ENCODE measurements at places on chromosomes 11 and 22.

DNA sequence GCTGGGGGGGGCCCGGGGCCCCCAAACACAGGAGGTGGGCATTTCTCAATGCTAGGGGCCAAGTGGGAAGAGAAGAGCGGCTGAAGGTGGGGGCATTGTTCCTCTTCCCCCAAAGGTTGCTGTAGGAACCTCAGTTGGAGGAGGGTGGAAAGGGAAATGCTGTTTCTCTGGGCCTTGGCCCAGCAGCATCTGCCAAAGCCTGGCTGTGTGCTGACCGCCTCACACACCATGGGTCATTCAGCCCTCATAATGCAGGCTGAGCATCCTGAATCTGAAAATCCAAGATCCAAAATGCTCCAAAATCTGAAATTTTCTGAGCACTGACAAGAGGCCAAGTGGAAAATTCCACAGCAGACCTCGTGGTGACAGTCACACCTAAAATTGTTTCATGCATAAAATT is 49.0 kb upstream of the BID start:
- DNase-seq, result no peak

- DNase-seq, result no peak
Observed at GRCh38 chr11:3107608-3108182, 50.5 kb upstream of the CARS1 start.

DNA sequence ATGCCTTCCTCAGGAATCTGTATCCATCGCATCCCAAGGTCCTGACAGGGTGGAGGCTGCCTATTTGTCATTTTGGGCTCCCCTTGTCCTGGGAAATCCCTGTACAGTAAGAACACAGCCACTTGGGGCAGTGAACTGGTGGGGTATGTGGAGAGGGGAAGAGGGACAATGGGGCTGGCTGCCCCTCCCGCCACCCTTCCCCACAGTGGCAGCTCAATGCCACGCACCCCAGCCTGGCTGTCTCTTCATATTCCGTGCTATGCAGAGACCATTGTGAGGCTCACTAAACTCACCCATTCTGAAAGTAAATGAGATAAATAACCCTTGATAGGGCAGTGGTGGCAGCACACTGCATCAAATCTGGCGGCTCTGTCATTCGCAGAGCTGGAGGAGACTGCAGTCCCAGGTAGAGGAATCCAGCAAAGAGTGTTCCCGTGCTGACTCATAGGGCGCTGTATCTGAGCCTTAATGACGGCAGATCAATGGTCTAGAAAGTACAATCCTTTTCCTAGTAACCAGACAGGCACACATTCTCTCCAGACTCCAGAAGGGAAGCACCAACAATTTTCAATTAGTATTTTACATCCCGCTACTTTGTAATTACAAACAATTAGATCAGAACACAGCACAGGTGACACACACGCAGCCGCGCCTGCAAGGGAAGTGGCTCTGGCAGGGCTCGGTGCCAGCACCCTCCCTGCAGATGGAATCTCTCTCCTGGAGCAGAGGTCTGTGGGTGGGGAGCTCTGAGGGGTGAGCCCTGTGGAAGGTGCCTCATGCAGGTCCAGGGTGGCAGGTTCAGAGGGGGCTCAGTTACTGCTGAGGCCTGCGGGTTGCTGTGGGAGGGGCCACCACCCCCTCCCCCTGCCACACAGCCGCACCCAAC is 167.9 kb upstream of the B3GAT1 start:
- DNase-seq, result no peak

GRCh38 chr11:96103102-96103501 is 179.2 kb upstream of the MTMR2 start:
- DNase-seq, result no peak

- no peak for DNase-seq
Observed at GRCh38 chr22:26109686-26110315, 59.5 kb upstream of the SEZ6L start.

DNA sequence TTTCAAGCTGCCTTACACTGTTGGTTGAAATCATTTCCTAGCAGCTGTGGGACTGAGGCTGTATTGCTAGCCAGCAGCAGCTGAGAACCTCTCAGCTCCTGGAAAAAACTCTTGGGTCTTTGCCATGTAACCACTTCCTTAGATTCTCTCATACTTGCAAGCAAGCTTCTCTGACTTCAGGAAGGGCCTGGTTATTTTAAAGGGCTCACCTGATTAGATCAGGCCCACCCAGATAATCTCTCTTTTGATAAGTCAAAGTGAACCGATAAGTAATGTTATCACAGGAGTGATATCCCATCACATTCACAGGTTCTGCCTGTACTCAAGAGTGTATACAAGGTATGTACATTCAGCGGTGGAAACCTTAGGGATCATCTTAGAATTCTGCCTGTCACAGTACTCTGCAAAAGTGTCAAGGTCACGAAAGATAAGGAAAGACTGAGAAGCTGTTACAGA is 7.4 kb upstream of the CLPB start:
- DNase-seq, result no peak

GRCh38 chr11:10881892-10882291 is 24.0 kb upstream of the ZBED5 start:
- no peak for DNase-seq

GRCh38 chr11:46348566-46349401 is 1.5 kb downstream of the DGKZ start:
- DNase-seq, result no peak

DNA sequence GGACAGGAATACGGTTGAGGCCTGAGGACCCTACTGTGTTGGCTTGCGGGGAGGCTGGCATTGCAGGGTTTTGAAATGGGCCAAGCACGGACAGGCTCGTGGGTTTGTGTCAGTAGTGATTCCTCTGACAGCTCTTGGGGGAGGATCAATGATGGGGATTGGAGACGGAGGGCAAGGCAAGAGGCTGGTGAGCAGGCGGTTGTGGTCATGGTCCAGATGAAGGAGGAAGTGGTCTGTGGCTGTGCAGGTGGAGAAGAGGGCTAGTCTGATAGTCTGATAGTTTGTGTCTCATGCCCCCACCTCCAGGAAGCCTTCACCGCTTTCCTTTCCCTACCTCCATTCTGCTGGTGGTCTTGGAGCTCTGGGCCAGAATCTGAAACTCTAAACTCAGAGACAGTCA is 3.0 kb downstream of the MAFF start:
- no peak for DNase-seq

DNA sequence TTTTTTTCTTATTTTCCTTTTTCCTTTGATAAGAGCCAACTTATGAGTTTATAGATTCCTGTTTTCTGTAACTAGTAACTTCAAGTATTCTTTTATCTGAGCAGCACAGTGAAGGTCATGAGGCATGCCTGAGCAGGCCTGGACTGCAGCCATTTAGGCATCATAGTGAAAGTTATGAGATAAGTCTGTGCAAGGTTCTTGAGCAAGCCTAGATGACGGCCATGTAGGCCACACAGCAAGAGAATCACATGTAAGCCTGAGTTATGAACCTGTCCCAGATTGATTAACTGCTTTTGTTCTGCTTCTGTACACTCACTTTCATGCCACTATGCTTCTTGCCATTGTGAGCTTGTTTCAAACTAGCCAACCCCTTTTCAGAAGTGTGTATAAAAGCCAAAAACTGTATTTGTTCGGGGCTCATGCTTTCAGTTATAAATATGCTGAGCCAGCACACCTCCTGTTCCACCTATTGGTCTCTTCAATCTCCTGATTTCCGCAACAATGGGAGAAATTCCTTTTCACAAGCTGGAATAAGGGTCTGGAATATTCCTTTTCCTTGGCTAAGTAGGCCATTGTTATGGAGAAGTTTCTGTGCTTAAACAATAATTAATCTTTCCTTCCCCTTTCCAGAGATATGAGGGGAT is 745.7 kb downstream of the FAM181B start:
- DNase-seq, result no peak

DNA sequence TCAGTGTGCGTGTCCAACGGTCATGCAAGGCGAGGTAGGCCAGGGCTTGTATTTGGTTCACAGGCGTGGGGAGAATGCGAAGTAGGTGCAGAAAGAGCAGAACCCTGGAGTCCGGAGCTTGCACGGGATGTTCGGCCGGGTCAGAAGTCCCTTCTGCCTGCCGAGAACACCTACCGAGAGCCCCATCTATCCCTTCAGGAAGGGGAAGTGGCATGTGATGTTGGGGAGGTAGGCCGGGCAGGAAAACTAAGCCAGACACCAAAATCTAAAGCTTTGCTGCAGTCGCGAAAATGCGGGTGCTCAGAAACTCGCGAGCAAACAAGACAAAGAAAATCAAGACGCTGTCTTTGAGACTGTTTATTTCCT is 435 bp upstream of the TAF6L start:
- no peak for DNase-seq

DNA sequence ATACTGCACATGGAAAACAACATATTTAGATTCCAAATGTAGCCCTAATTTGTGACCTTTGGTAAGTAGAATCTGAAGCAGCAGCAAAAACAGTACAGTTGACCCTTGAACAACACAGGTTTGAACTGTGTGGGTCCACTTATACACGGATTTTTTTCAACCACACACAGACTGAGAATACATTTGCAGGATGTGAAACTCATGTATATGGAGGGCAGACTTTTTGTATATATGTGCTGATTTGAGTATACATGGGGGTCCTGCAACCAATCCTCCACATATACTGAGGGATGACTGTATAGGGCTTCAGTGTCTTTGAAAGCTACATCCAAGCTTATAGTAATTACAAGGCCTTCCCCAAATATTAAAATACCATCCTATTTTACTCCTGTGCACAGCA is 120.5 kb downstream of the MPPED2 start:
- no peak for DNase-seq

DNA sequence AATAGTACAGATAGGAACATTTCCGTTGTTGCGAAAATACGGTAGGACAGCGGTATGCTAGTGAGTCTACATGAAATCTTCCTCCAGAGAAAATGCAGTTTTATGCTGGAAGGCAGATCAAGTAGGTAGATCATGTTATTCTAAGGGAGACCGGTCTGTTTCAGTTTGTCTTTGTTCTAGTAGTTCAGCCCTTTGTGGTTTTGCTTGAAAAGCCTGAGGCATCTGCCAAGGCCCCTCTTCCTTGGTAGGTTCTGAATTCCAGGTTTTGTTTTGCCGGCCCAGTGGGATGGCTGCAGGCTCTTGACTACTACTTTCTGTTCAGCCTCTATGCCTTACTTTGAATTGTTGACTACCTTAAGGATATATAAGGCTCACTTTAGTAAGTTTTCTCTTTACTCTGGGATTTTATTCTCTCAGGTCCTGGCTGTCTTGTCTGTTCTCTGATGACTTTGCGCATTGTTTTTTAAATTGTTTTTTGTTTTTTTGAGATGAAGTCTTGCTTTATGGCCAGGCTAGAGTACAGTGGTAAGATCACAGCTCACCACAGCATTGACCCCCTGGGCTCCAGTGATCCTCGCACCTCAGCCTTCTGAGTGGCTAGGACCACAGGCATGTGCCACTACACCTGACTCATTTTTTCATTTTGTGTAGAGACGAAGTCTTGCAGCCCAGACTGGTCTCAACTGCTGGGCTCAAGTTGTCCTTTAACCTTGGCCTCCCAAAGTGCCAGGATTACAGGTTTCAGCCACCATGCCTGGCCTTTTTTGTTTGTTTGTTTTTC is 53.7 kb downstream of the HIPK3 start:
- no peak for DNase-seq

DNA sequence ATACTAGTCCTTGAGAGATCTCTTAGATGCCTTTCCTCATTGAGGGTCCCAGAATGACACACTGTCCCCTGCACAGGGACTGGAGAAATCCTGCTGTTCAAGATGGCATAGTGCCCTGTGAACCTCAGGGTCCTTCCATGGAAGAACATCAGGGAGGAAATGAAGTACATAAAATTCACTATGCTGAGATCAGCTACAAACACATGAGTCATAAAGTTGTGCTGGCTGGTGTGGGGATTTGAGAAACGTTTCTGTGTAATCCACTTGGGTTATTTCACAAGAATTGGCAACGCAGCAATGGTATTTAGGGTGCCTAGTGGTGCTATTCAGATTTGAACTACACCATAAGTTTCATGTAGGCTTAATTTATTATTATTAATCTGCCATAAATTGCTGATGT is 174.4 kb downstream of the MAML2 start:
- no peak for DNase-seq

DNA sequence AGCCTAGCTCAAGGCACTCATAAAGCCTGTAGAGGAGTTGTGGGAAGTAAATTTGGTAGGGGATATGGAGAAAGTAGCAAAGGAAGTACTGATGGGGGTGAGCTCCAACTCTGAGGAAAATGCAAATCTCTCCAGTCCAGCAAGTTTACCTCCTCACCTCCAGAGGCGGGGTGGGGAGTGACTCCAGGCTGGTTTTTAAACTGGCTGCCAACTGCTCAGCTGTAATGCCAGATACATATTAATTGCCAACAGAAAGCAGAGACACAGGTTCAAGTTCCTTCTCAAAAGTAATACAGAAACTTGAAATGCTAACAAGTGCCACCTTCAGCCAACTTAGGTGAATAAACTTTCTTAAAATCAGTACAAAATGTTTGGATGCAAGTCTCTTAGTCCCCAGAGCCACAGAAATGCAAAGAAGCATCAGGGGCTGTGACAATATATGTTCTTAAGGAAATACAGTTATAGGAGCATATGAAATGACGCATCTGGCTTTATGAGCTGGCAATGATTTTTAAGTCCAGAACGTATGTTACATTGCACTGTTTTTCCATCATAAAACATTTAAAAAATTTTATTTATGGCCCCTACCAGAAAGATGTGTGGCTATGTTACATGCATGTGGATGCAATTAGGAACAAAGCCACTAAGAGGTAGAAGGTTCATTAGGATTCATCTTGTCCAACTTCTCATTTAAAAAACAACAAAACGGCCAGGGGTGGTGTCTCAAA is 436.4 kb upstream of the CCDC90B start:
- no peak for DNase-seq

DNA sequence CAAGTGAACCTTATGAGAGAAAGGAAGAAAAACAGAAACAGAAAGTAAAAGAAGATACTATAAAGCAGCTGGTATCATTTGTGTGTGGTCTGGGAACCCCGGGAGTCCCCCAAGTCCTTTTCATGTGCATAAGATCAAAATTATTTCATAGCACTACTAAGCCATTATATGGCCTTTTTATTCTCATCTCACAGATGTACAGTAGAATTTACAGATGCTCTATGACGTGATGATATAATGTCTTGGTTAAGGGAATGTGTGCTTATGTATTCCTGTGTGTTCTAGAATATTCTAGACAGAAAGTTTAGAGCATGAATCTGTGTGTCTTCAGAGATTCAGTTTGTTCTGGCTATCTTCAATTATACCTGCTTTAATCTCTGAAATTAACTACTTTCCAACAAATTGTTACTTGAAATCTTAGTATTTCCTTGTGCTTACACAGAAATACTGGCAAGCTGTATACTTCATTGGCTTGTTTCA is 8.6 kb upstream of the TPP1 start:
- DNase-seq, result no peak

DNA sequence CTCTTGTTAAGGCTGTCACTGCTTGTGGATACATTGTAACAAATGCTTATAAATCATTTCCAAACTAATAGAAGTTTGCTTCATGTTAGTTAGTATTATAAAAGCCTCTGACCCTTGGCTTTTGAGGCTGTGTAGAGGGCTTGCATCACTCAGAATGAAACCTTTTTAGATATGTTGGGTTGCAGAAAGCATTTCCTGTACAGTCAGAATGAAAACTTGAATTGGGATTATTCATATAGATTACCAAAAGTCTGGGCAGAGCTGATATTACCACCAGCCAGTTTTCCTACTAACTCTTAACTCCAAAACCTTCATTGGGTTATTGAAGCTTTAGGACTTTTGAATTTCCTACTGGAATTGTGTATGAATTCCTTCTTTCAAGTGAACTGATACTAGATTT is 12.0 kb downstream of the KMT2A start:
- no peak for DNase-seq
